Panc1 (cell line): ENCODE measurements at places on chromosomes 1 and 21.

DNA sequence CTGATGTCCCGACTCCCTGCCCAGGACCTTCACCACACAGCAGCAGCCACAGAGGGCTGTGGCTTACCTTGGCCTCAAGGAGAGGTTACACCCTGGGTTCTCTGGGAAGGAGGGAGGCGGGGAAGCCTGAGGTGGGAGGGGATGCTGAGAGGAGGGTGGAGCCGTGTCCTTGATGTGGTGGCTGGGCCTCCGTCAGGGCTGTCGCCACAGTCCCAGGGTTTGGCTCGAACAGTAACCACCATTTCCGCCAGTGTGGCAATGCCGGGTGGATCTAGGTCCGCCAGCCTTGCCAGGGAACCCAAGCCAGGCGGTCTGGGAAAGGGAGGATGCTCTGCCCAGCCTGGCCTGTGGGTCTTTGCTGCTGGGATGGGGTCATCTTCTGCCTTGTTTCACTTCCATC is 18.4 kb upstream of the CDCA8 start:
- DNase-seq: no peak
- H3K27ac ChIP-seq: no peak overlapping the region
- no peaks in the 10 kb centered on the region for H3K4me1 ChIP-seq
- H3K36me3 ChIP-seq: no peaks in the 10 kb centered on the region

DNA sequence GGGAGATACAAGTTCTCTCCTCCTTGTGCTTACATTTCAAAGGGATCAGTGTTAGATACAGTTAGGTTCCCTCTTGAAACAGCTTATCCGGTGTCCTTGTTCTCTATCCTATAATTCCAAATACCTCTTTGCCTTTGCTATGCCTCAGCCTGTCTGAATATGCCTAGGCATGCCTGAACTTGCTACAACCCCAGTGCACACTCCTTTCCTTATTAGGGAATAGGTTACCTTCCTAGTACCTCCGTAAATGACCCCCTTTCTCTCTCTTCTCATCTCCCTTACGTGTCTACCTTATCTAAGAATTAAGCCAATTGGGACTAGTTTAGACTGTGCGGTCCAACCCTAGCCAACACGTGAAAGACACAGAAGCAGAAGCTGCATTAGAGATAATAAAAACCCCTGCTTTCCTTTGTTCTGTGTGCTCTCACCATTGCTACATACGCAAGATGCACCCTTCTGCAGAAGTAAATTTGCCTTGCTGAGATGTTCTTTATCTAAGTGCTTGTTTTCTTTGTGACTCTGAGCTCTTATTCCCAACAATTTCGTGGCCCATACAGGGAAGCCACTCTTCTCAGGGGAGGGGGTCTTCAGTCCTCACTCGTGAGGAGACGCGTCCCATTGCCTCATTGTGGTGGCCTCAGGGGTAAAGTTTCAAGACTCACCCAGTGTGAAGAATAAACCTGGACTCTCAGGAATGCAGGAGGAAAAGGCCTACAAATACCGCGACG is 802.1 kb downstream of the PLA2G4A start:
- DNase-seq: no peak
- no peak overlapping the region for H3K4me3 ChIP-seq
- no peaks in the 10 kb centered on the region for H3K4me1 ChIP-seq

- H3K4me3 ChIP-seq: no peak overlapping the region
- no peak overlapping the region for H3K27ac ChIP-seq
- no peaks in the 10 kb centered on the region; the same call in 1 of the 2 replicates for H3K4me1 ChIP-seq
- H3K36me3 ChIP-seq: no peaks in the 10 kb centered on the region; the same call in 1 of the 2 replicates
- no peak for DNase-seq
Observed at GRCh38 chr21:34892209-34892608, 156.9 kb downstream of the RUNX1 start.

DNA sequence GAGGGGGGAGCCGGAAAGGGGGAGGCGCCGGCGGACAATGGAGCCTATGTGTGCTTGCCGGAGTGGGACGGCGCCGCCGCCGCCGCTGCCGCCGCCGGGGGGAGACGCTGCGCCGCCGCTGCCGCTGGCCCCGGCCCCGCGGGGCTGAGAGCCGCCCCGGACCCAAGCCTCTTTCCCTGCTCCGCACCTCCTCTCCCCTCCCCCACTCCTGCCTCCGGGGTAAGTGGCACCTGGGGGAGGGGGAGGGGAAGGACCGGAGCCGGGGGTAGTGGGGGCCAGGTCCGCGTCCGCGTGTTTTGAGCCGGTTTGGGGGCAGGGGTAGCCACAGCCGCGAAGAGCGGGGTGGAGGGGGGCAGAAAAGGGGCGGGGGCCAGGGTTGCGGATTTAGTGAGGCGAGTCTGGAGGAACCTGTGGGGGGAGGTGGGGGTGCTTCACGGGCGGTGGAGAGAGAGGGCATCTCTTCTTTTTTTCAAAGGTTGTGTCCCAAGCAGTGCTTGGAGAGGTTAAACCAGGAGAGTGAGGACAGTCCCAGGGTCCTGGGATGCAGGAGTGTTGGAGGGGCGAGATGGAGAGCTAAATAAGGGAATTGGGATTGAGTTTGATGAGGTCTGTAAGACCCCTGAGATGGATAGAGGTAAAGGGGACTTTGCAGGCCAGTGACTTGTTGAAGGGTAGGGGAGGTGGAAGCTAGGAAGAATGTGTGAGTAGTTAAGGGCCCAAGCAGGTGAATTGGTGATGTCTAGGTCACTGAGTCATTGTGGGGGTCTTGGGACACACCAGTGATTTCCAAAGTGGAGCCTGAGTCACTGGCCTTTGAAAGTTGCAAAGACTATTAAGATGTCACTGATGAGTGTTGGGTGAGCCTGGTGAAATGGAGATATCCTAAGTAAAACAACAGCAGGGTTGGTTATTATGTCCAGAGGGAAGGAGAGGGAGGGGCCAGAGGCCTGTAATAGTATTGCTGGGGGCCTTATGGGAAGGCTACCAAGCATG is 59.1 kb downstream of the BCL9 start:
- H3K4me1 ChIP-seq: peaks cover 9% of the 10 kb centered on the region
- peak overlapping the region; percentile 86 for H3K27ac ChIP-seq
- H3K36me3 ChIP-seq: peaks cover 5% of the 10 kb centered on the region; the same call in 1 of the 2 replicates

DNA sequence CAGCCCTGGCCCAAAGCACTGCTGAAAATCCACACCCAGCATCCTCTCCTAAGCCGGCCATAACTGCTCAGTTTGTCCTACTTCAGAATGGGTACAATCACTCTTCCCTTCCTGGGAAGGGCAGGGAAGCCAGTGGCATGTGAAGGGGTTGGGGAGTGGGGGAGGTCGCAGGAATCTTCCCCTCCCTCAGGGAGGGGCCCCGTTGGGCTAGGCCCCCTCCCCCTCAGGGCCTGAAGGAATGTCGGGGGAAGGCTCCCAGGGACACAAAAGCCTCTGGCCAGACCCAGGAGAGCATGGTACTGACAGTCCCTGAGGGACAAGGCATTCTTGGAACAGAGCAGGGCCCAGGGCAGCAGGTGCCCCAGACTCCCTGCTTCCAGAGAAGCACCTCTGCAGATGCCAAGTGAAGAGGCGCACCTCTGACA is 1.2 kb downstream of the ELOVL1 start:
- H3K4me3 ChIP-seq: peak overlapping the region; percentile 87
- peaks cover 5% of the 10 kb centered on the region for H3K36me3 ChIP-seq
- no peak for DNase-seq
- peak overlapping the region; percentile 96 for H3K27ac ChIP-seq

- H3K36me3 ChIP-seq: no peaks in the 10 kb centered on the region
- H3K27me3 ChIP-seq: 0 out of 2 replicates have a peak, but pooled peaks cover 2% of the 10 kb centered on the region
- H3K27ac ChIP-seq: no peak overlapping the region
- H3K4me3 ChIP-seq: no peak overlapping the region
- DNase-seq: no peak
Observed at GRCh38 chr1:58201492-58202106, 344.9 kb downstream of the OMA1 start.

DNA sequence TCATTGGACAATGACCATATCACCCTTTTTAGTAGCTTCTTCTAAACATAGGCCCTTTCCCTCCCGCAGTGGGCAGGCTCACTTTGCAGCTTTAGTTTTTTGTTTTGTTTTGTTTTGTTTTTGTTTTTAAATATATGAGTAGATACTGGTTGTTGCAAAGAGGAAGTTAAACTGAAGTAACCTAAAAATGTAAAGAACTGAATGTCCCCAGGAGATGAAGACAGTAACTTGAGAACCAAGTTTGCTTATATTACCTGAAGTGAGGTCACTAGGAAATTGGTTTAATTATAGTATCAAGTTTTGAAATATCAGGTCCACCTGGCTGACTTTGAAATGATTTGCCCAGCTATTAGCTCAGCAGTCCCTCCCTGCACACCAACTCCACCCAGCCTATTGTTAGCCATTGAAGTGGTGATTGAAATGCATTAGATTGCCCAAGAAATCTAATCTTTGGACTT is 18.2 kb downstream of the SMAP2 start:
- H3K36me3 ChIP-seq: no peaks in the 10 kb centered on the region
- no peaks in the 10 kb centered on the region for H3K27me3 ChIP-seq
- H3K4me3 ChIP-seq: no peak overlapping the region
- DNase-seq: no peak
- no peak overlapping the region for H3K27ac ChIP-seq
- peaks cover 8% of the 10 kb centered on the region; the same call in 1 of the 2 replicates for H3K4me1 ChIP-seq

DNA sequence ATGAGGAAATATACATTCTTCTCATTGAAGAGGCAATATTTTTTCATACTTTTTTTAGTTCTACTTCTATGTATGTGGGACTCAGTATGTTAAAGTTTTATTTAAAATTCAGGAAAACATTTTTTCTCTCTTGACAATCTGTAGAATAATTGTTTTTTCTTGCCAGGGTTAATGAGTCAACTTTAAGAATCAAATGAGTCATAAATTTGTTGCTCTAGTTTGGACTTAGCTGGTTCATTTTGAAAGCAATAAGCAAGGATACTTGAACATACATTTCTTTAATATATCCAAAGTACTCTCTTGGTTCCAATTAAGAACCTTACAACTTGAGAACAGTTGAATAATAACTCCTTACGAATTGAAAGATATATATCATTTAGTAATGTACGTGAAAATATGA is 1145.3 kb upstream of the B3GALT2 start:
- no peak overlapping the region for H3K27ac ChIP-seq
- H3K27me3 ChIP-seq: no peaks in the 10 kb centered on the region
- no peak overlapping the region for H3K4me3 ChIP-seq
- no peak for DNase-seq
- no peaks in the 10 kb centered on the region for H3K4me1 ChIP-seq

GRCh38 chr1:108758796-108759195 is 12.3 kb downstream of the STXBP3 start:
- peaks cover 26% of the 10 kb centered on the region for H3K36me3 ChIP-seq
- no peaks in the 10 kb centered on the region for H3K4me1 ChIP-seq
- no peaks in the 10 kb centered on the region for H3K27me3 ChIP-seq
- no peak for DNase-seq

GRCh38 chr1:240998441-240999015 is 358.5 kb downstream of the RGS7 start:
- no peak overlapping the region for H3K27ac ChIP-seq
- no peaks in the 10 kb centered on the region; the same call in 1 of the 2 replicates for H3K27me3 ChIP-seq
- H3K4me1 ChIP-seq: no peaks in the 10 kb centered on the region
- H3K4me3 ChIP-seq: no peak overlapping the region

DNA sequence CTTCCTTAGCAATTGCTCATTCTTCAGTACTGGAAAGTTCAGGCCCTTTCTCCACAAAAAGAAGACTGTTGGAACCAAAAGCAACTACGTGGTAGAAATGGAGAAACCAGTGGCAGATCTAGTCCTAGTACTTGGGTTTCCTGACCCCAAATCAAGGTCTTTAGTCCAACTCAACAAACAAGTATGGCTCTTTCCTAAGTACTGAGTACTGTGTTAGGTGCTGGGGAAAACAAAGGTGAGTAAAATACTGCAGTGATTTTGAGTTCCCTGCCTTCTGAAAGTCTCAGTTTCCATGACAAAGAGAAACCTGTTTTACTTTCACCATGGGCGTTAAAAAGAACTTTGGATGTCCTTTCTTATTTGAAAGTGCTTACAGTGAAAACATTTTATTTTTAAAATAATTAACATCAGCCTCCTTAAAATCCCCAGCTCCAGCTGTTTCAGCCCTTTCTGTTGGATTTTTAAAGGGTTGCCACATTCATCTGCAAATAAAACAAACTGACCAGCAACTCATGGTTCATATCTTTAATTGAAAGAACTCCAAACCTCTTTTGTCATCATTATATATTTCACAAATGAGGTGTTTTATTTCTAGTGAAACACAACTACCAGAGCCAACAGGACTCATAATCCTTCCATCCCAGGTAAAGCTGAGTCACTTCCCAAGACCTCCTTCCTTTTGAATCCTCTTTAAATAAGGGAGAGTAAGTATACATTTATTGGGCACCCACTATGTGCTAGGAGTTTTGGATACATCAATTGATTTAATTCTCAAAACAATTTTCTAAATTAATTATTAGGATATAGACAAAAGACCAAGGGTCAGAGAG is 35.4 kb downstream of the PLPP3 start:
- H3K27me3 ChIP-seq: no peaks in the 10 kb centered on the region
- H3K4me1 ChIP-seq: no peaks in the 10 kb centered on the region
- H3K4me3 ChIP-seq: no peak overlapping the region
- no peak overlapping the region for H3K27ac ChIP-seq
- no peak for DNase-seq

DNA sequence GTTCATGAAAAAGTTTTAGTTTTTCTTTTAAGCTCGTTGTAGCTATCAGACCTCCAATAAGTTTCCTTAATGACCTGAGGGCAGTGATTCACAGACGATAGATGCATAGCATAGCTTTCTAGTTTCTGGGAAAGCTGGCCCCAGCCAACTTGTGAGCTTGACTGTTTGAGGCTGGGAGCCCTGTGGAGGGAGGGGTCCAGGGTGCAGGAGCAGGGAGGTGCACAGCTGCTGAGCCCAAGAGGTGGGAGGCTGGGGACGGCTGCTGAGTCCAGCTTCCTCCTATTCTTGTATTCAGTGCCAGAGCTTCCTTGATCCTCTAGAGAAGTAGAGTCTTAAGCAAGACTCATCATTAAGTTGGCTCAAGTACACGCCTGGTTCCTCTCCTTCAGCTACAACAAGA is 11.0 kb upstream of the AVPR1B start:
- no peak overlapping the region for H3K4me3 ChIP-seq
- H3K27me3 ChIP-seq: peaks cover 24% of the 10 kb centered on the region
- H3K36me3 ChIP-seq: no peaks in the 10 kb centered on the region
- DNase-seq: no peak
- H3K4me1 ChIP-seq: no peaks in the 10 kb centered on the region

- no peak for DNase-seq
- H3K4me1 ChIP-seq: peaks cover 27% of the 10 kb centered on the region
- H3K36me3 ChIP-seq: peaks cover 3% of the 10 kb centered on the region
- H3K27me3 ChIP-seq: no peaks in the 10 kb centered on the region
- no peak overlapping the region for H3K4me3 ChIP-seq
- H3K27ac ChIP-seq: no peak overlapping the region
Observed at GRCh38 chr1:109279615-109280278, 3.2 kb downstream of the PSRC1 start.

GRCh38 chr1:230788561-230789275 is 41.5 kb downstream of the CAPN9 start:
- H3K4me1 ChIP-seq: no peaks in the 10 kb centered on the region
- no peak overlapping the region for H3K27ac ChIP-seq
- no peak overlapping the region for H3K4me3 ChIP-seq

GRCh38 chr1:92944901-92945747 is 16.1 kb downstream of the DIPK1A start:
- no peaks in the 10 kb centered on the region; the same call in 1 of the 2 replicates for H3K27me3 ChIP-seq
- H3K4me1 ChIP-seq: no peaks in the 10 kb centered on the region
- no peak overlapping the region for H3K4me3 ChIP-seq
- no peak for DNase-seq
- no peak overlapping the region for H3K27ac ChIP-seq

- H3K27ac ChIP-seq: no peak overlapping the region
- H3K36me3 ChIP-seq: no peaks in the 10 kb centered on the region
- no peaks in the 10 kb centered on the region for H3K27me3 ChIP-seq
- peaks cover 9% of the 10 kb centered on the region for H3K4me1 ChIP-seq
- no peak overlapping the region for H3K4me3 ChIP-seq
Observed at GRCh38 chr1:3577711-3578432, 33.4 kb downstream of the MEGF6 start.
